Sigmoid colon (tissue), 7 donors: ENCODE measurements at places on chromosomes 12 and 14. TPM values are rescaled to one million over a fixed set of nuclear protein-coding genes. Genes with fewer than 3 reads are reported as not detected.

BCL2L14 gene
- polyA plus RNA-seq: 36.0 TPM

MAX gene
- polyA plus RNA-seq: 58.8 TPM

PIANP gene
- 0.46 TPM for polyA plus RNA-seq

TSHR gene
- not detected for polyA plus RNA-seq

MIP gene
- 0.09 TPM for polyA plus RNA-seq

PPM1H gene
- 0.92 TPM for polyA plus RNA-seq

SMCO2 gene
- not detected for polyA plus RNA-seq

GALNT6 gene
- polyA plus RNA-seq: 7.2 TPM

PLEKHD1 gene
- polyA plus RNA-seq: not detected

LYZ gene
- polyA plus RNA-seq: 213 TPM

TGFB3 gene
- polyA plus RNA-seq: 7.8 TPM

SYNDIG1L gene
- not detected for polyA plus RNA-seq

C14orf39 gene
- not detected for polyA plus RNA-seq

WNK1 gene
- polyA plus RNA-seq: 17.1 TPM

ACVRL1 gene
- 83.6 TPM for polyA plus RNA-seq

KRT76 gene
- not detected for polyA plus RNA-seq

KLRC2 gene
- polyA plus RNA-seq: not detected

KRT75 gene
- not detected for polyA plus RNA-seq
